SJCRH30 (cell line): ENCODE measurements at places on chromosomes 12 and 14.
A peak's percentile ranks its signal among the peaks of the same experiment; 100 is the strongest.

DNA sequence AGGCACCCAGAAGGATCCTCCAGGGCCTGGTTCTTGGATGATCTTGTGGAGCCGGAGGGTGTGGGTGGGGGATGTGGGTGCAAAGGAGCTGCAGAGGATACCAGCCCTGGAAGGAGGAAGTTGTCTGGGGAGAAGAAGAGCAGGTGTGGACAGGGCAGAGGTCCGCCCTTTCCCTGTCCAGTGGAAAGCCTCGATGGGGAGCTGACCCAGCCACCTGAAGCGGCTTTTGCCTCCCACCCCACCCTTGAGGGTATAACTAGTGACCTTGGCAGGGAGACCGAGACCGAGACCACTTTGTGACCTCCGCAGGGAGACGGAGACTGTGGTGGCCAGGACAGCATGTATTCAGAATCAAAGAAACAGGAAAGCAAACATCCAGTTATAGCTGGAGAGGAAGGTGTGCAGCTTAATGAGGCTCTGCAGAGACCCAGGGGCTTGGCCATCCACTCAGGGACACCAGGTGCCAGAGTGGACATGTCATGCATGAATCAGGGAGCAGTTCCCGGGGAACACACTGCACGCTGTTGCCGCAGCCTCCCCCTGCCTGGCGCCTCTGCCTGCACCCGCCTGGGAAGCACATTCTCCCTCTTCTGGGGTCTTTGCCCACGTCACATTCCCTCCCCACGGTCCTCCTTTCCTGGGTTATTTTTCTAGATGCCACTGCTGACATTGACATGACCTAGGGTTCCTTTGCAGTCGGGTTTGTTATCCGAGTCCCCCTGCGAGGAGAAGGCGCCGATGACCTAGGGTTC lies 87.7 kb downstream of the ADGRD1 start:
- 0 out of 2 replicates have a peak, but pooled peaks cover 4% of the 10 kb centered on the region for H3K27me3 ChIP-seq
- H3K4me1 ChIP-seq = no peaks in the 10 kb centered on the region
- no peak overlapping the region for H3K4me3 ChIP-seq
- no peak overlapping the region for H3K27ac ChIP-seq
- no peak for DNase-seq
- H3K36me3 ChIP-seq = no peaks in the 10 kb centered on the region

DNA sequence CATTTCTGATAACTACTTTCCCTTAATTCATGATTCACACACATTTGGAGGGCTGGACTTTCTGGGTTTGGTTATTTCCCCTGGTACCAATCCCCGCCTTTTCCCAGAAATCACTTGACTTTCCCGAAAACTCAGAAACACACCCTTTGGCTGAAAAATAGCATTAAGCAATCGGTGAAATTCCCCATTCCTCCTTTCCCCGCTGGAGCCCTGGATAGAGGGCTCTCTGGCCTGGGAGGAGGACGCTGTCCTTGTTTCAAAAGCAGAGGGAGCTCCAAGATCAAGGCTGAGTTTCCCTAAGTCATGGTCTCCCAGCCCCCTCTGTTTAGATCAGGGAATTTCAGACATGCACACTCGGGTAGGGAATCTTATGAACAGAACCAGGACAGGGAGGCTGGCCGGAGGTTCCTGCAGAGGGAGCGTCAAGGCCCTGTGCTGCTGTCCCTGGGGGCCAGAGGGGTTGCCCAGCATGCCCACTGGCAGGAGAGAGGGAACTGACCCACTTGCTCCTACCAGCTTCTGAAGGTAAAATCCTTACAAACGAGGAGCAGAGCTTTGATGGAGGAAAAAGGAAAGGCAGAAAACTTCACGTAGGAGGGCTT lies at the start of gene C1S:
C1S (plus strand) TSS at position 366 of the 602 bp plus-strand sequence. CDS start 1,195 bp downstream, outside the sequence.
- peaks cover 18% of the 10 kb centered on the region for H3K27me3 ChIP-seq
- no peak within 1 kb of the TSS for H3K4me3 ChIP-seq

DNA sequence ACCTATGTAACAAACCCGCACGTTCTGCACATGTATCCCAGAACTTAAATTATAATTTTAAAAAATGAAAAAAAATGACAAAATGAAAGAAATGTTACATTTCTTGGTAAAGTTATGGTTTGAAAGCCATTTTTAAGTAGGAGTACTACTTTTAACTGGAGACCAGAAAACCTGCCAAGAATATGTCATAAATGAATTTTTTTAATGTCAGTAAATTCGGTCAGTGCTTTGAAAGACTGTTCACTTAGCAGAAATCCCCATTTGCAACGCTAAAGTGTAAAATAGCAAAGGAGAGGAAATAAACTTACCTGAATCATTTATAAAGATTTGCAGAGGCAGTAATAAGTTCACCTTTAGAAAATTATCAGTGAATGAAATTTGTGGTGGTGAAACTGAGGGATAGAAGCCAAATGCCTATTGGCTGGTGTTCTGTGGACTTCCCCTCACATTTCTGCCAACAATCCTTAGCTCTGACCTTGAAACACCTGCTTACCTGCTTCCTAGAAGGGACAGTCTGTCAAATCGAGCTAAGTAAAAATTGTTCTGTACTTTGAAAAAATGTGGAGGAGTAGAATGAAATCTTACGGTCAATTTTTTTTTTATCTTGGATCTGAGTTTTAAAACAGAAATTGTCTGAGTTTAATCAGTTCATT lies 714.2 kb downstream of the SLC6A15 start:
- H3K27ac ChIP-seq = no peak overlapping the region
- H3K36me3 ChIP-seq = no peaks in the 10 kb centered on the region
- H3K4me1 ChIP-seq = peaks cover 6% of the 10 kb centered on the region; the same call in 1 of the 2 replicates
- no peaks in the 10 kb centered on the region for H3K27me3 ChIP-seq
- H3K4me3 ChIP-seq = no peak overlapping the region

- no peaks in the 10 kb centered on the region for H3K27me3 ChIP-seq
- no peak overlapping the region for H3K4me3 ChIP-seq
- no peaks in the 10 kb centered on the region for H3K36me3 ChIP-seq
- DNase-seq = no peak
- no peak overlapping the region for H3K27ac ChIP-seq
Observed at GRCh38 chr12:5783289-5783920, 161.7 kb downstream of the ANO2 start.

GRCh38 chr14:65211341-65211987 lies 109.1 kb upstream of the MAX start:
- no peaks in the 10 kb centered on the region for H3K4me1 ChIP-seq
- no peaks in the 10 kb centered on the region for H3K27me3 ChIP-seq
- H3K4me3 ChIP-seq = no peak overlapping the region
- H3K36me3 ChIP-seq = no peaks in the 10 kb centered on the region

DNA sequence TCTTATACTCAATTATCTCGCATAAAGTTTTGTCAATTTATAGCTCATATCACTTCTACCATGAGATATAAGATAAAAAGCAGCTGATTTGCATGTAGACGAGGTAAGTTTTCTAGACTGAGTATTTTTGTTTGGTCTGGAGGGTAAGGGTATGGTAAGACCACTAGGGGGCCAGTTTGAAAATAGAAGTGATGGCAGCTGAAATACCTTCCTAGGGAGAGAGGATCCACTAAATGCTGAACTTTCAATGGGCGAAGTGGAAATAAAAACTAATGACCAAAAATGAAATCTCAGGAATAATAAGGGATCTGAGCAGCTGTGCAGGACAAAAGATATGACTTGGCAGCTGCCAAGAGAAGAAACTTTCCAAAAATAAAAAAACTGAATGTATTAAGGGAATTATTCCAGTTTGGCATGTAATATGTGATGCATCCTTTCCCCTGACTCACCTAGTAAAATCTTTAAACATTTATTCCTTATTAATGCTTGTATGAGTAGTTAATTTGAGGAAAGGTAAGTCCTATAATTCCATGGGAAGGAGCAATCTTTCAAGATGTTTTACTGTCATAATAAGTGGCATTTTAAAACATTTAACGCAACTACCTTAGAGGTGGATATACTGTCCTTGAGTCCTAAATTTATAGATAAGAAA lies 754.5 kb downstream of the C12orf50 start:
- no peak overlapping the region for H3K4me3 ChIP-seq
- H3K36me3 ChIP-seq = no peaks in the 10 kb centered on the region
- peak; percentile 50 for DNase-seq
- no peaks in the 10 kb centered on the region for H3K27me3 ChIP-seq

GRCh38 chr14:61653507-61653906 lies 41.8 kb upstream of the HIF1A start:
- no peaks in the 10 kb centered on the region for H3K36me3 ChIP-seq
- H3K27ac ChIP-seq = no peak overlapping the region
- peaks cover 9% of the 10 kb centered on the region for H3K4me1 ChIP-seq

DNA sequence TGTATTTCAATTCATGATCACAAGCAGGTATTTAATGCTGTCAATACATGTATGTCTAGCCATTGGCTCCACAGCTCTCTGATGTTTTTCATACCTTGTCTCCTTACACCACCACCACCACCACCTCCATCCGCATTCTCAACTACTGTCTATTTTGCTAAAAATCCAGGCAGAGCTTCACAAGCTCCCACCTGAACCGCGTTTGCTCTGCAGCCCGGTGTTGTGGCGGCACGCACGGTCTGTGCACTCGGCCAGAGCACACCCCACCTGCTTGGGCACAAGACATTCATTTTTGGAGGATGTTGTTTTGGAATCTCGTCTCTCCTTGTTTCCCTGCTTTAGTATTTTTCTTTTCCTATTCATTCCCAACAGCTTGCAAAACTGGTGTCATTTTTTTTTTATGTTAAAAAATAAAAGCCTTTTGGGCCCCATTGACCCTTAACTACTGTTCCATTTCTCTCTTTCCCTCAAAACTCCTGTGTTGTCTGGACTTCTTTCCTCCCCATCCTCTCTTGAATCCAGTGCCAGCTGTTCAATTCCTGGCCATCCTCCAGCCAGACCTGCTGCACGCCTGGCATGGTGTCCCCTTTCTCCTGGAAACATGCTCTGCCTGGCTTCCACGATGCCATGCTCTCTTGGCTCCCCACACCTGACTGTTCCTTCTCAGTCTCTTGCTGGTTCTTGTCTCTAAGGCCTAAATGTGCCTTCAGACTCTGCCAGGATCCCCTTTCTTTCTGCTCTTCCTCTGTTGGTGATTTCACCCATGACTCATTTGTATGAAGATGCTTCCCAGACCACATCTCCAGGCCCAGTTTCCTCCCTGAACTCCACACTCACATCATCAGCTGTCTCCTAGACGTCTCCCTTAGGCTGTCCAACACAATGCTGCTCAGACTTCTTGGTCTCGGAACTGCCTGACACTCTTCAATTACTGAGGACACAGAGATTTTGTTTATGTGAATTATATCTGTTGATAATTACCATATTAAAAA lies 37.9 kb downstream of the PIWIL1 start:
- H3K4me3 ChIP-seq = no peak overlapping the region
- DNase-seq = no peak
- no peaks in the 10 kb centered on the region for H3K36me3 ChIP-seq
- H3K27ac ChIP-seq = no peak overlapping the region
- no peaks in the 10 kb centered on the region for H3K4me1 ChIP-seq

- H3K4me1 ChIP-seq = no peaks in the 10 kb centered on the region
- no peak for DNase-seq
- H3K4me3 ChIP-seq = no peak overlapping the region
- no peak overlapping the region for H3K27ac ChIP-seq
Observed at GRCh38 chr12:24491968-24492367, 456.9 kb downstream of the BCAT1 start.

DNA sequence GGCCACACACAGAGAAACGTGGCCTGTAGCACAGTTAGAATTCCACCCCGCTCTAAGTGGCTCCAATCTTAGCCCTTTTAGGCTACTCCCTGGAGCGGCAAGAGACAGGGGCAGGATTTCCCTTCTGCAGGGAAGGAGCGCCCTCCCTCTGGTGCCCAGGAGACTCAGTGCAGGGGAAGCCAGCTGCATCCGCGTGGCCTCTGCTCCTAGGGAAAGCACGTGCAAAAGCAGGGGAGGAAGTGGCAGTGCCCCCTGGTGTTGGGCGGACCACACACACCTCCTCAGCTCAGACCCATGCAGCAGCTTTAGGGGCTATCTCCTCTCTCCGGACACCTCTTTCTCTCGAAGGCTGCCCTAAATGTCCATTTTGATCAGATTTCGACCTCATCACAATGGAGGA lies 50.0 kb downstream of the SPRING1 start:
- H3K27me3 ChIP-seq = no peaks in the 10 kb centered on the region
- peak; percentile 67 for DNase-seq
- H3K4me1 ChIP-seq = no peaks in the 10 kb centered on the region
- no peak overlapping the region for H3K27ac ChIP-seq

DNA sequence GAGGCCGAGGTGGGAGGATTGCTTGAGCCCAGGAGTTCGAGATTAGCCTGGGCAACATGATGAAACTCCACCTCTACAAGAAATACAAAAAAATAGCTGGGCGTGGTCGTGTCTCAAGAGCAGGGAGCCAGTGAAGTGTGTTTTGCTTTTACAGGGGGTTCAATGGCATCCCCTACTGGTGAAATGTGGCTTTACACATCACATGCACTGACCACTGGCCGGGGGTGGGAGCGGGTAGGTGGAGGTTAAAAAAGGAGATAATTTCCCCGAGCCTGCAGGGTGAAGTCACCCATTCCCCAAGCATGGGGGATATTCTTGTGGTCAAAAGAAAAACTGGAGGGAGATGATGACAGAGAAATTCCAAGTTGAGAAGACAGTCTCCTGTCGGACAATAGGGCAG lies 63.6 kb upstream of the PWP1 start:
- H3K4me3 ChIP-seq = no peak overlapping the region
- no peak overlapping the region for H3K27ac ChIP-seq
- no peaks in the 10 kb centered on the region for H3K4me1 ChIP-seq
- peak; percentile 27 for DNase-seq
- no peaks in the 10 kb centered on the region for H3K27me3 ChIP-seq
- no peaks in the 10 kb centered on the region for H3K36me3 ChIP-seq

DNA sequence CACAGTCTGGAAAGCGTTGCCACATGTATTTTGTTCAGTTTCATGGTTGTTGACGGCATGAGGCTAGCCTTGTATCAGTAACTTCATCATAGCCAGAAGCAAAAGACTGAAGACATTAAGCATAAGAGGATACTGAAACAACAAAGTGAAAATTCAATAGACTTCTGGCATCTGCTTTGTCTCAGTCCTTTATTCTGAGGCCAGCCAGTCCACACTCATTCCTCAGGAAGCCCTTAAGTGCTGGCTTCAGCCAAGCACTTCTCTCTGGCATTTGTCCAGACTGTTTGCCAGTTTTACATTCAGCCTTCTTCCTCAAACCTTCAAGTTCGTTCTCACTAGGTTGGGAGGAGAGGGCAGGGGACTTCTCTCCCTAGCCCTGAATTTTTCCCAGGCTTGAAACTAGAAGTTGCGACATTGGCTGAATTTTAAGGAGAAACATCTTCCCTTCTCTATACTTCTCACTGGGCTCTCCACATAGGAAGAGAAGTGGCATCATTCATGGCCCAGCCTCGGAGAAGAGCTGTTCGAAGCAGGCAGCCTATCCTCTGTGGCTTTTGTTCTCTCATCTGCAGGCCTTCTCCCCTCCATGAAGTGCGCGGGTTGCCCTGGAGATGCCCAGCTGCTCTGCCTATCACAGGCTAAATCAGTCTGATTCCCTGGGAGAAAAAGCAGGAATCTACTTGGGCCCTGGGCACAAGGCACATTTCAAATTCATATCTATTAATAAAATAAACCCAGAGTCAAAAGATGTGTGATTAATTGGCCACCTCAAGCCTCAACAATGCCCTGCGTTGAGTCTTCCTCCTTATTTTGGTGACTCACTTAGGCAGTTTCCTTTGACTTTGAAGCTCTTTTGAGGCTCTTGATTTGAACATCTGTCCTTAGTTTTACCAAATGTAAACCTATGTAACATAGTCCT lies 130.9 kb upstream of the PLEKHA5 start:
- H3K4me3 ChIP-seq = no peak overlapping the region
- H3K27ac ChIP-seq = no peak overlapping the region
- no peak for DNase-seq
- H3K36me3 ChIP-seq = no peaks in the 10 kb centered on the region
- no peaks in the 10 kb centered on the region for H3K4me1 ChIP-seq

GRCh38 chr12:80979251-80979650 lies 41.5 kb upstream of the LIN7A start:
- H3K27ac ChIP-seq = no peak overlapping the region
- H3K4me3 ChIP-seq = no peak overlapping the region
- H3K4me1 ChIP-seq = no peaks in the 10 kb centered on the region
- no peak for DNase-seq
